Stimulated activated CD4-positive, alpha-beta T cell treated with anti-CD3 and anti-CD28 coated beads, Interleukin-2, amount 100 ng/mL, for 4 hours (primary cell): ENCODE measurements at places on chromosomes 3 and 15.
A peak's percentile ranks its signal among the peaks of the same experiment; 100 is the strongest.

DNA sequence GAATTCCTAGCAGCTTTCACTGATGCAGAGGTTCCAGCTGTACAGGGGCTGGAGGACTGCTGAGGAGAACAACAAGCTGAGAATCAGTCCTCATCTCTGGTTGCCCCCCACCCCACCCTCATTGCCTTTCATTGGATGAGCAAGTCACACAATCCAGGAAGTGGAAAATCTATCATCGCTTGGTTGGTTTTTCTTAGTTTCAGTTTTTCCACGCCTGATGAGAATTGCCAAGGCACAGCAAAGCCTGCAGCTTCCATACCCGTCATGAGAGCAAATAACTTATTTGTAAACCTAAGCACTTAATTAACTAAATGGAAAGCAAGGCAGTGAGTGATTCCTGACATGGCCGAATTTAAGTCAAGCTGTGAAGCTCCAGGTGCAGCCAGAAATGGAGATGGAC, 21.4 kb upstream of the LIPC start:
- DNase-seq: peak; percentile 21

- DNase-seq: no peak
Observed at GRCh38 chr15:65248511-65249255, 37.4 kb upstream of the CILP start.

- no peak for DNase-seq
Observed at GRCh38 chr15:80099241-80099640, 39.8 kb downstream of the ZFAND6 start.

DNA sequence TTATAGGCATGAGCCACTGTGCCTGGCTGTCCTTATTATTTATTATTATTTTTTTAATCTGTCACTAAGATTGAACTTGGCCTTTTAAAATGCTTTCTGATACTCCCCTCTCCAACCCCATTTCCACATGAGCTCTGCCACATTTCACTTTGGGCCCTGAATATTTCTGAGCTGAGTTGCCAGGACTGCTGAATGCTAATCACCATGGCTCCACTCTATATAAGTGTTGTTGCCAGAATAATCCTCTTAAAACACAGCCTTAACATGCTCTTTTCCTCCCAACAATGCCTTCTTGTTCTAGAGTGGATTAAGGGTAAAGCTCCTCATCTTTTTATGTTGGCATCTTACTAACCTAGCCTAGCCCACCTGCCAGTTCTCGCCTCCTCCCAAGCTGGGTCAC, 124.4 kb downstream of the PDZRN3 start:
- no peak for DNase-seq

GRCh38 chr15:96234109-96234892, 96.2 kb upstream of the NR2F2 start:
- no peak for DNase-seq

DNA sequence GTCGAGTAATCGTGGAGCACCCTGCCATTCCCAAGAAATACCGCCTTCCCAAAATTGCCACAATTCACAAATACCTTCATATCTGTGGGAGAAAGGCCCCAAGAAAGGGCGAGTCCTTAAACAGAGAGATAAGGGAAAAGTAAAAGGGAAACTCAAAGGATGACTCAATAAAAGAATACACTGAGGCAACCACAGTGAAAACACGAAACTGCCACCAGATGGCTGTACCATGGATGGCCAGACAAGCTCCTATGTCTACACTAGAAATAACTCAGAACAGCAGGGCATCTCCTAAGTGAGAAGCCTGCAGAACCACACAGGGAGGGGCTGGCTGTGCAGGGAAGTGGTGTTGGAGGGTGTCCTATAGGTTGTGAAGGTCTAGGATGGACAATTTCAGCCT, 25.0 kb downstream of the SRGAP3 start:
- DNase-seq: no peak

- no peak for DNase-seq
Observed at GRCh38 chr3:157832588-157832987, 273.6 kb downstream of the SHOX2 start.

GRCh38 chr15:68413363-68414205, 18.4 kb downstream of the ITGA11 start:
- DNase-seq: no peak

GRCh38 chr3:51955893-51956770, 951 bp downstream of the GPR62 start:
- no peak for DNase-seq
